ENCODE measurements at places on chromosomes 1 and 21. TPM values are rescaled to one million over a fixed set of nuclear protein-coding genes. Genes with fewer than 3 reads are reported as not detected.

PAX7 gene
- polyA plus RNA-seq: not detected

RNU1-2 gene
- polyA plus RNA-seq: 1.9 TPM

CD52 gene
- 5.6 TPM for polyA plus RNA-seq

PTTG1IP gene
- polyA plus RNA-seq: 298 TPM

SARS1 gene
- 140 TPM for polyA plus RNA-seq

SMAP2 gene
- 27.1 TPM for polyA plus RNA-seq

LCA5L gene
- polyA plus RNA-seq: 7.0 TPM

CDCP2 gene
- 0.08 TPM for polyA plus RNA-seq

GRCh38 chr1:44511363-44511762, 106.3 kb downstream of the RNF220 start:
- no peak for DNase-seq

- no peak for DNase-seq
Observed at GRCh38 chr21:16634515-16634914, 878.3 kb upstream of the CXADR start.

DNA sequence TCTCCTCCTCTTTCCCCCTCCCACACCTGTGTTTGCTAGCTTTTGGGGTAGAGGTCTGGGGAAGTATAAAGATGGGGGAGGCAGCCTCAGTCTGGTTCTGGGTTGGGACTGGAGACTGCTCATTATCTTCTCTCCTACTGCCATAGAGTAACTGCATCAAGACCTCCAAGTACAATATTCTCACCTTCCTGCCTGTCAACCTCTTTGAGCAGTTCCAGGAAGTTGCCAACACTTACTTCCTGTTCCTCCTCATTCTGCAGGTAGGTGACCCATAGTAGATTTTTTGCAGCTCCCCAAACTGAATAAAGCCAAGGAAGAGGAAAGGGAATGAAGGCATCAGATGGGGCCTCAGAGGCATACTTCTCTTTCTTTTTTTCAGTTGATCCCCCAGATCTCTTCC, 5.3 kb downstream of the ATP8B2 start:
- DNase-seq: no peak

DNA sequence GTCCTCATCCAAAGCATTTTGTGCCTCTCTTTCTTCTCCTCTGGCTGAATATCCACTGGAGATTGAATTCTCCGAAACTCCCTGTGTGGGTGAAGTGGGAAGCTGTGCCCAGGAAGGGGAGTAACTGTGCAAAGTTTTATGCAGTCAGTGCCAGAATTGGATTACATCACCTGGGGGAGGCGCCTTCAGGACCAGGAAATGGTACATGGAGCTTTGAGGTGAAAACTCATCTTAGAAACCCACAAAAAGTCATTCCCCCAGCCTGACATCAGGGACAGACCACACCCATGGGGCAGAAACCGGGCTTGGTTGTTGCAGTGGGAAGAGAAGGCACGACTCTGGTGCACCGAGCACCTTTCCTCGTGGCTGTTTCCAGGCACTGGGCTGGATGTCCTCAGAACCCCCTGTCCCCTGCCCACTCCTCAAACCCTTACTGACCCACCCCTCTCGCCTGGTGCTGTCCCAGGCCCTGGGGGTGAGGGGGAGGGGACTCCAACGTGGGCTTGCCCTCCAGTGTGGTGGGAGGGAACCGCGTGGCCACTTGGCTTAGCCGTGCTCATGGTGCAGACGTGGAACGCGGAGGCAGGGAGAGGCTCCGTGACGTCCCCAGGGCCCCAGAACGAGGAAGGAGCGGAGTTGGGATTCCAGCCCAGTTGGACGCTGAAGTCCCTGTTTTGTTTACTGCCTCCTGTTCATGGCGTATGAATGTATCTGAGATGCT, 15.7 kb downstream of the TFF3 start:
- DNase-seq: no peak

- DNase-seq: no peak
Observed at GRCh38 chr1:237712082-237712481, 178.6 kb downstream of the ZP4 start.

DNA sequence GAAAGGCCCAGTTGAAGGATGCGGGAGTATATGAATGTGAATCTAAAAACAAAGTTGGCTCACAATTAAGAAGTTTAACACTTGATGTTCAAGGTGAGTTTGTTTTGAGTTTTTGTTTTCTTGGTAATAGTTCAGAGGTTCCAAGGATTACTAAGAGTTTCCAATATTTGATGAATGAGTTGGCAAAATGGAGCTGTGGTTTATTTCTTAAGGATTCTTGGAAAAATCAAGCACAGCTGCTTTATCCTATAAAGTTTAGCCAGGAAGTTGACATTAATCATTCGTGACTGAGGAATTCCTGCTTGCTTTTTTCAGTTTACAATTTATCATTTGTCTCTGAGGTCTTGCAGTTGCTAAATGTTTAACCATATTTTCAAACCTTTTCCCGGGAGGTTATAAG, 15.1 kb downstream of the VCAM1 start:
- peak; percentile 41 for DNase-seq

DNA sequence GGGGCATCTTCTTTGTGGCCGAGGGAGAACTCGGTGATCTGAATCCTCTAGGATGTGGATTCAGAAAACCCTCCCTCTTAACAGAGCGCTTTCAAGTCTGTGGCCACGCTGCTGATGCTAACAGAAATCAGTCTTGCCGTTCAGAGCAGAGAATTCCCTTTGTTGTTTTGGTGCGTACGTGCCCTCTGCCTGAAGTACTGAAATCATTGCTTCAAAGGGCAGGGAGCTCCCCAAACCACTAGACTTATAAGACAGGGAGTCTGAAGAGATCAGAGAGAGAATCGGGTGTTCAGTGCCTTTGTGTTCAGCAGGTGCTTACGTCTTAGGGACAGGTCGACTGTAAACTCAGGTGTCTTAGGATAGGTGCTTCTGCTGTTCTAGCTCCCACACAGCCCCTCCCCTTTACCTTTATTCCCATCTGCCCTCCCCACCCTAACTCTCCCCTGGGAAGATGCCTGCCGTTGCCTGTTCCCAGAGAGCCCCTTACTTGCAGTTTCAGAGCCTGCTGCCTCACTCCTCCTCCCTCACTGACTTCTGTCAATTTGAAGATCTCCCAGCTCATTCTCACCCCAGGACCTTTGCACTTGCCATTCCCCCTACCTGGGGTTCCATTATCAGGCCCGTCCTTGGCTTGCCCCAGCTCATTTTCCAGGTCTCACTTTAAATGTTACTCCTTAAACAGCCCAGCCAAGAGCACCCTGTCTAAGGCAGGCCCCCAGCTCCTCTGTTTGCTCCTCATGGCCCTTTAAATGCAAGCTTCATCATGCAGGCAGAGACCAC, 143.0 kb downstream of the CAMTA1 start:
- no peak for DNase-seq

GRCh38 chr1:155801149-155801548, 55.9 kb downstream of the GON4L start:
- DNase-seq: no peak

DNA sequence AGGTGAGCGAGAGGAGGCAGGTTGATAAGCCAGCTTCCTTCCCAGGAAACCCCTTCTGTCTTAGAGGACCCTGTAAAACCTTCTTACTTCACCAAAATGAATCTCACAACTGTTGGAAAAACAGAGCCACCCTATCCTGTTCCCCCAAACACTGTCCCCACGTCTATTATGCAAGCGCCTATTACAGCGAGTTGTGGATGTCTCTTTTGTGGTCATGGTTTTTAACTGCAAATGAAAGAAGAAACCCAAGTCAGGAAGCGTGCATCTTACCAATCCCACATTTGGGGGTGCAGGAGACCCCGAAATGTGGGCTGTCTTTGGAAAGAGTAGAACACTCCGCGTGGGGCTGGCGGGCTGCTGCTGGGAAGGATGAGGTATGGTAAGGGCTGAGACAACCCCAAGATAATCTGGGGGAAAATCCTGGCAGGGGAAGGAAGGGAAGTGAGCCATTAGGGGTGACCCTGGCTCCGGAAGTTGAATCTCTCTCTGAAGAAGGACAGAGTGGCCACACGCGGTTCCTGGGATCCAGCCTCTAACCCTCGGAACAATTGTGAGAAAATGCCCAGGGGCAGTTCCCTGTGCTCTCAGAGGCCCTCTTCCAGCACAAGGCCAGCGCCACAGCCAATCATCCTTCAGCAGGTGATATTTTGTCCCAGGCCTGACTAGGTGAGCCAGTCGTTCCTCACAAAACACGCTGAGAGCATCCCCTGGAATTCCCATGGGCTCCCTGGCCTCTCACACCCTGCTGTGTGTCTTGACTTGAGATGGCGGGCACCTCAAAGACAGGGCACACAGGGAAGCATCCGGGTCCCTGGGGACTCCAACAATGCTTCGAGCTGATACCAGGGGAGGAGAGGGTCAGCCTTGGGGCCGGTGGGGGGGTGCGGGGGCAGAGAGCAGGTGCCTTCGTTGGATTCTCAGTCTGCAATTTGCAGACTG, 168.5 kb upstream of the IRF2BP2 start:
- DNase-seq: no peak
